ENCODE measurements at places on chromosomes 7 and 10. TPM values are rescaled to one million over a fixed set of nuclear protein-coding genes. Genes with fewer than 3 reads are reported as not detected.

ZCCHC24 gene
- total RNA-seq: 6.2 TPM

SLC25A40 gene
- 18.1 TPM for total RNA-seq

MYO1G gene
- total RNA-seq: 0.48 TPM

COL13A1 gene
- total RNA-seq: 4.2 TPM

IDI2 gene
- not detected for total RNA-seq

GRCh38 chr7:91031757-91032156 is 232.5 kb upstream of the FZD1 start:
- peak; percentile 32 for DNase-seq

GRCh38 chr10:4196771-4197390 is 411.9 kb upstream of the KLF6 start:
- DNase-seq: no peak

DNA sequence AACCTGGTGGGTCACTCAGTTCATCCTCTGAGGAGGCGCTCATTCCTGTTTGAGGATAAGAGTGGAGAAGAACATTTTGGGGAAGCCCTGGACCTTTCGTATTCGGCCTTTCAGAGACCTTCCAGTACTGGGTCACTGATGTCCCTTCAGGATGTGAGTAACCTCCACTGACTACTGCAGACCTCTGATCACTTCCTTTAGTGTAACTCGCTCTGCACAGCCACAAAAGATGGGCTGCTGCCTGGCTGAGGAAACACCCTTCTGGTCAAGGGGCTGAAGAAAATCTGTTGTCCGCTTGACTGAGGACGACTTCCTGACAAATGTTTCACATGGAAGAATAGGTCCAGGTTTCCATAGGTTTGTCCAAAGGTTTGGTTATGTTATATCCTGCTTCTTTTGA is 15.9 kb upstream of the TBXAS1 start:
- no peak for DNase-seq

DNA sequence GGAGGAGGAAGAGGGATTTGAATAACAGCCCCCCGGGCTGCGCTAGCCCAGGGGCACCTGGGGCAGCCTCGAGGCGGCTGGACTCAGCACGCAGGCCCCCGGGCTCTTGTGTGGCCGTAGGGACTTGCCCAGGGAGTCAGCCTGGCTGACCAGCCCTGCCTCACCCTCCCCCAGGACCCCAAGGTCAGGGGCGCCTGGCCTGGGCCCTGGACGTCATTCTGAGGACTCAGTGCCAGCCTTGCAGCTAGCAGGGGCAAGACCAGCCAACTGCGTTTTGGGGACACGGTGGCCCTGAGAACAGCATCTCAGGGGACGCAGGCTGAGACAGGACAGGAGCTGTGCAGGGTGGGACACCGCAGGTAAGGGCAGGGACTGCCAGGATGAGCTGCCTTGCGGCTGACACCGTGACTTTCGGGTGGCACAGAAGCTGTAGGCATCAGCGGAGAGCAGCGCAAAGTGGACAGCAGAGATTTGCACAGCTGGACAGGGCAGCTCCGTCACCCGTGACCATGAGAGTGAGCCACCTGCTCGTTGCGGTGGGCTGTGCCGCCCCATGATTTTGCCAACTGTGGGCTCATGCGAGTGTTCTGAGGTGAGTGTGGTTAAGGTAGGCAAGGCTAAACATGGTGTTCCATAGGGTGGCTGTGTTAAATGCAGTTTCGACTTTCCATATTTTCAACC is 48.1 kb upstream of the UBE3C start:
- DNase-seq: no peak

Data from WTC11 (cell line).